ENCODE measurements at places on chromosomes 13 and 19. TPM values are rescaled to one million over a fixed set of nuclear protein-coding genes. Genes with fewer than 3 reads are reported as not detected.

Gene CDC42EP5
- not detected for total RNA-seq

Gene DHDH
- total RNA-seq, result 0.96 TPM

Gene LIG1
- total RNA-seq, result 157 TPM

Gene N4BP2L2
- total RNA-seq, result 87.9 TPM

Gene SLC8A2
- total RNA-seq, result 0.14 TPM

Gene ARL11
- total RNA-seq, result 2.1 TPM

Gene BICRA
- 16.6 TPM for total RNA-seq

Gene POU4F1
- total RNA-seq, result 0.18 TPM

Gene RXFP2
- total RNA-seq, result not detected

Gene FCAR
- not detected for total RNA-seq

Gene CD79A
- 4.0 TPM for total RNA-seq

Gene TNFRSF19
- 0.12 TPM for total RNA-seq

Gene C19orf73
- total RNA-seq, result 1.6 TPM

Gene SGCG
- total RNA-seq, result not detected

Gene ATP4B
- not detected for total RNA-seq

Measured in activated CD8-positive, alpha-beta memory T cell treated with anti-CD3 and anti-CD28 coated beads, Interleukin-2, amount 10 ng/mL, durations not matched to agents 7 days and 5 days (primary cell).